ENCODE measurements at places on chromosomes 1 and 21.
A peak's percentile ranks its signal among the peaks of the same experiment; 100 is the strongest.

- DNase-seq, result no peak
These were observed 144.0 kb downstream of the FMN2 start for GRCh38 chr1:240235521-240236288.

- no peak for DNase-seq
These were observed 23.9 kb downstream of the ACOT11 start for GRCh38 chr1:54571803-54572541.

GRCh38 chr1:176786274-176786673 is 323.3 kb downstream of the PAPPA2 start:
- DNase-seq, result no peak

- DNase-seq, result peak; percentile 68
These were observed 950 bp upstream of the EVA1C start for GRCh38 chr21:32411350-32412161.

DNA sequence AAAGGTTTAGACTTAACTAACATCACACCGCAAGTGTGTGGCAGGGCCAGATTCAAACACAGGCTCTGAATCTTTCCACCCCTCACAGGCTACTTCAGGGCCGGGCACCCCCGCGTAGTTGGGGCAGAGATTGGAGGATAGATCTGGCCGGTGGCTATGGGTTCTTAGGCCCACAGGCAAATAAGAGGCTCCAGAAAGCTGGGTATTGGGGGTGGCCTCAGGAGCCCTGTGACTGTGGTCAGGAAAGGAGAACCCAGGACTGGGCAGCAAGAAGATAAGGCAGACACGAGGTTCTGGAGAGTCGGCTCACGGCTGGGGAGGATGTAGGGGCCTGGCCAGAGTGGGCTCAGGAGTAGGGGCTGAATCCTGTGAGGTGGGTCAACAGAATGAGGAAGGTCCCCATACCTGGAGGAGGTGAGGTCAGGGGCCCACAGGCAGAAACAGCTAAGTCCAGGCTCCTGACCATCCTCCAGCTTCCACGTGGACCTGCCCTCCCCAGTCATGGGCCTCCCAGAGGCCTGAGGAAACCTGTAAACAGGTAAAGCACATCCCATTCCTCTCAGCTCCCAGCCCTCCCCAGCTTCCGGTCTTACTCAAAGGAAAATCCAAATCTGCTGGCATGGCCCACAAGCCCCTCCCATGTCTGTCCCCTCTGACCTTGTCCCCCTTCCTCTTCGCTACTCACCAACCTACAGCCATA is 306.2 kb downstream of the MATN1 start:
- peak; percentile 5 for DNase-seq

- no peak for DNase-seq
These were observed 26.8 kb upstream of the BEND5 start for GRCh38 chr1:48803474-48803873.

GRCh38 chr1:96834986-96835385 is 113.4 kb downstream of the PTBP2 start:
- DNase-seq, result no peak

DNA sequence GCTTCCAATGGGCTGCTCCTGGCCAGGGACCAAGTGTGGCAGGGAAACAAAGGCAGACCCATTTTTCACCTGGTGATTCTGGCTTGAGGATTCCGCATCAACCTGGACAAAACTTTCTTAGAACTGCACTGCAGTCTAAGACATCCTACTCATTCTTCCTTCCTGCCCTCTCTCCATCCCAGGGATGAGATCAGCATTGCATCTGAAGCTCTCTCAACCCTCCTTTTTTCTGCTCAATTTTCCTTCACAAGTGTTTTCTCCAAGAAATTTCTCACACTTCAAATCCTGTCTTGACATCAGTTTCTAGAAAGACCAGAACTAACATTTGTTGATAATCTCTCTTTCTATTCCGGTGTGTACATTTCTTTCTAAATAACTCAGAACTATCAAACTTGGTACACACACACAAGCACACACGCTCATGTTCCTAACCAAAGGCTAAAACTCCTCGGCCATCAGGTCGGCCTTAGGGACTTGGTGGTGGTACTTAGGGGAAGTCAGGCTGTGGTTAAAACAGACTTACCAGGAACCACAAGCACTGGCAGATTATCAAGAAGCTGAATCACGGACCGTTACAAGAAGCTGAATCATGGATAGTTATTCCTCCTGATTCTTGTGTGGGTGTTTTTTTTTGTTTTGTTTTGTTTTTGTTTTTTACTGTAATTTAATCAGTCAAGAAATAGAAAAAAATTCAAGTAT is 21.0 kb upstream of the CXADR start:
- no peak for DNase-seq

GRCh38 chr1:169538998-169539871 is 47.0 kb downstream of the F5 start:
- no peak for DNase-seq

GRCh38 chr1:236175642-236176336 is 33.5 kb downstream of the GPR137B start:
- no peak for DNase-seq

GRCh38 chr1:8204826-8205225 is 113.1 kb upstream of the SLC45A1 start:
- no peak for DNase-seq

GRCh38 chr1:1043921-1044320 is 24.0 kb downstream of the AGRN start:
- no peak for DNase-seq

GRCh38 chr1:160080381-160081100 is 797 bp upstream of the KCNJ9 start:
- no peak for DNase-seq

DNA sequence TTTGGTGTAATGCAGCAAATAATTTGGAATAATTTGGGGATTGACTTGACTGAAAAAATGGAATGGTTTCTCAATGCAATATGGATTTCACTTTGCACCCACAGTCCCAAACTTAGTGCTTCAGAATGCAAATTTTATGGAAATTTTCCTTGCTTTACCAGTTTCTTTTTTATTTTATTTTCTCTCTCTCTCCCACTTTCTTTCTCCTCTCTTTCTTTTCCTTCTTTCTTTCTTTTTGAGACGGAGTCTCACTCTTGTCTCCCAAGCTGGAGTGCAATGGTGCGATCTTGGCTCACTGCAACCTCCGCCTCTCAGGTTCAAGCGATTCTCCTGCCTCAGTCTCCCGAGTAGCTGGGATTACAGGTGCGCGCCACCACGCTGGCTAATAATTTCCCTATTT is 110.3 kb downstream of the KCNN3 start:
- DNase-seq, result no peak

- DNase-seq, result no peak
These were observed 1048.5 kb downstream of the PLA2G4A start for GRCh38 chr1:187877220-187877619.

Measured in right hindlimb (tissue), 1 donor.